ENCODE measurements at places on chromosomes 3 and 15. TPM values are rescaled to one million over a fixed set of nuclear protein-coding genes. Genes with fewer than 3 reads are reported as not detected.

DNA sequence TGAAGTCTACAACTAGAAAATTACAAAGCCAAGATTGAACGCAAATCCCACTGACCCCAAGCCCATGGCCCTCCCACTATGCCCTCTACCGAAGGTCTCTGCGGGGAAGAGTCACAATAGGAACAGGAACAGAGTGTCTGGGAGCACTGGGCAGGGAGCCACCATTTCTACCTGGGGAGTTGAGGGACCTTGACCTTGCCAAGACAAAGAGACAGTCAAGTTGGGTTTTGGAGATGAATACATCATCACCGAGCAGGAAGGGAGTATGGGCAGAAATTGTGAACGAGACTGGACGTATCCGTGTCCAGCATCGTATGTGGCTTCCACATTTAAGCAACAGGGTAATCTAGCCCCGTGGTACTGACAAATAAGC lies 30.8 kb upstream of the BFSP2 start:
- DNase-seq: no peak

DNA sequence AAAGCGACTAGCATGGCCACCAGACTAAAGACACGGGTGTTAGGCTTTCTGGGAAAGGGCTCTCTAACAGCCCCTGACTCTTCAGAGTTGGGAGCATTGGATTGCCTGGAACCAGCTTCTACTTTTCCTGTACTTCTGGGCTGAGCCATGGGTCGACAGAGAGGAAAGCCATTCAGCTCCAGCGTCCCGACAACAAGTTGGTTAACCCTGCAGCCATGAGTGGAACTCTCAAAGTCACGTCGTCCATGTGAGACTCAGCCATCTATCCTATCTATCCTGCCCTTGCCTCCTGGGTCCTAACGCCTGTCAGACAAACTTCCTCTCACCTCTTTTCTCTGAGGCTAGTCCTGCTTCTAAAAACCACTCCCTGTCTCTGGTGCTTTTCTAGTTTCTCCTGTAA lies 32.6 kb upstream of the TBC1D5 start:
- DNase-seq: peak; percentile 9

The MME gene
- total RNA-seq: not detected

GRCh38 chr3:16236856-16237393 lies 27.8 kb downstream of the DPH3 start:
- DNase-seq: no peak

The CCDC80 gene
- not detected for total RNA-seq

GRCh38 chr3:184261270-184261853 lies at the start of gene CAMK2N2:
TSS of gene CAMK2N2 (minus strand) at chr3:184261553. CDS start at chr3:184261285, 268 bp downstream.
- DNase-seq: peak; percentile 69

- no peak for DNase-seq
Observed at GRCh38 chr3:55244247-55244646, 242.9 kb downstream of the WNT5A start.

- DNase-seq: no peak
Observed at GRCh38 chr3:158506456-158506855, 64.5 kb upstream of the MLF1 start.

The CCDC191 gene
- 4.8 TPM for total RNA-seq

The GOLGA8S gene
- total RNA-seq: 0.29 TPM

The EFHB gene
- total RNA-seq: 1.8 TPM

GRCh38 chr3:191958980-191959671 lies 498.2 kb downstream of the PYDC2 start:
- DNase-seq: no peak

DNA sequence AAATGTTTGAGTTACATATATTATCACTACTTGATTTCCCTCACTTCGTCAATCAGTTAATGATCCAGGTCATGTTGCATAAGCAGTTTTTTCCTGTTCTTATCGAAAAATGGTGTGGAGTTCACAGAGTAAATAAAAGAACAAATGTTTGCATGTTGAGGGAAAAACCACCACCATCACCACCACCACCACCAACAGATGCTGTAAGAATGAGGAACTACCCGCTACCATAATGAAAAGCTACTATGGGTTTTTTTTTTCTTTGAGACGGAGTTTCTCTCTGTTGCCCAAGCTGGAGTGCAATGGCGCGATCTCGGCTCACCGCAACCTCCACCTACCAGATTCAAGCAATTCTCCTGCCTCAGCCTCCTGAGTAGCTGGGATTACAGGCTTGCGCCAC lies 27.6 kb downstream of the RUBCN start:
- DNase-seq: no peak

The CEMIP gene
- total RNA-seq: 0.05 TPM

The GOLGA6L7 gene
- total RNA-seq: not detected

- DNase-seq: no peak
Observed at GRCh38 chr15:31503256-31503655, 176.6 kb downstream of the KLF13 start.

GRCh38 chr3:106333911-106334618 lies 465.3 kb upstream of the CBLB start:
- peak; percentile 79 for DNase-seq

The CCDC13 gene
- total RNA-seq: 0.32 TPM

- DNase-seq: no peak
Observed at GRCh38 chr3:18077128-18077840, 334.9 kb upstream of the TBC1D5 start.

The SYNM gene
- total RNA-seq: 3.3 TPM

GRCh38 chr3:131835906-131836305 lies 198.9 kb downstream of the CPNE4 start:
- no peak for DNase-seq

GRCh38 chr15:80055933-80056332 lies 3.5 kb upstream of the ZFAND6 start:
- DNase-seq: no peak

The P2RY1 gene
- total RNA-seq: 1.7 TPM

- no peak for DNase-seq
Observed at GRCh38 chr15:84863565-84864443, 20.7 kb upstream of the SLC28A1 start.

The ZKSCAN7 gene
- 2.8 TPM for total RNA-seq

DNA sequence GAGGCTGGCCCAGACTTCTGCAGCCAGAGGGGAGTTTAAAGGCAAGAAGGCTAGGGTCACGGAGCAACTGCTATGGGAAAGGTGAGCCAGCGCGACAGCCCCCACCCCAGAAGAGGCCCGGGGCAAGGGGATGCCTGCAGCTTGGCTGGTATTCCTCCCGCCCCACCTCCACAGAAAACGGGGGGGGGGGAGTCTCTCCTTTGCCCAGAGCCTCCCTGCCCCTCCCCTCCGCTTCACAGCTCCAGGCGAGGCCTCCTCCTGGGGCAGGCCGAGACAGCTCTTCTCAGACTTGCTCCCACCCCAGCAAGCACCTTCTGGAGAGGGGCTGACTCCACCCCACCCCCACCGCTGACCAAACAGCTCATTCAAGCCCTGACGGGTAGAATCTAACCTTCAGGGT lies 13.4 kb downstream of the ANP32A start:
- no peak for DNase-seq

- no peak for DNase-seq
Observed at GRCh38 chr15:39914977-39915376, 5.1 kb downstream of the GPR176 start.

The RNF123 gene
- 35.2 TPM for total RNA-seq

- DNase-seq: no peak
Observed at GRCh38 chr3:107925851-107926250, 165.0 kb downstream of the CD47 start.

GRCh38 chr3:153165261-153165681 lies 3.2 kb downstream of the RAP2B start:
- DNase-seq: no peak

GRCh38 chr3:178505832-178506231 lies 30.4 kb upstream of the KCNMB2 start:
- DNase-seq: no peak

Data from activated T-cell treated with anti-CD3 and anti-CD28 coated beads, Interleukin-2, amount 50 U/mL, for 72 hours (primary cell).